Astrocyte (in vitro differentiated cells and primary cell): ENCODE measurements at places on chromosomes 11 and 22. TPM values are rescaled to one million over a fixed set of nuclear protein-coding genes. Genes with fewer than 3 reads are reported as not detected.

DNA sequence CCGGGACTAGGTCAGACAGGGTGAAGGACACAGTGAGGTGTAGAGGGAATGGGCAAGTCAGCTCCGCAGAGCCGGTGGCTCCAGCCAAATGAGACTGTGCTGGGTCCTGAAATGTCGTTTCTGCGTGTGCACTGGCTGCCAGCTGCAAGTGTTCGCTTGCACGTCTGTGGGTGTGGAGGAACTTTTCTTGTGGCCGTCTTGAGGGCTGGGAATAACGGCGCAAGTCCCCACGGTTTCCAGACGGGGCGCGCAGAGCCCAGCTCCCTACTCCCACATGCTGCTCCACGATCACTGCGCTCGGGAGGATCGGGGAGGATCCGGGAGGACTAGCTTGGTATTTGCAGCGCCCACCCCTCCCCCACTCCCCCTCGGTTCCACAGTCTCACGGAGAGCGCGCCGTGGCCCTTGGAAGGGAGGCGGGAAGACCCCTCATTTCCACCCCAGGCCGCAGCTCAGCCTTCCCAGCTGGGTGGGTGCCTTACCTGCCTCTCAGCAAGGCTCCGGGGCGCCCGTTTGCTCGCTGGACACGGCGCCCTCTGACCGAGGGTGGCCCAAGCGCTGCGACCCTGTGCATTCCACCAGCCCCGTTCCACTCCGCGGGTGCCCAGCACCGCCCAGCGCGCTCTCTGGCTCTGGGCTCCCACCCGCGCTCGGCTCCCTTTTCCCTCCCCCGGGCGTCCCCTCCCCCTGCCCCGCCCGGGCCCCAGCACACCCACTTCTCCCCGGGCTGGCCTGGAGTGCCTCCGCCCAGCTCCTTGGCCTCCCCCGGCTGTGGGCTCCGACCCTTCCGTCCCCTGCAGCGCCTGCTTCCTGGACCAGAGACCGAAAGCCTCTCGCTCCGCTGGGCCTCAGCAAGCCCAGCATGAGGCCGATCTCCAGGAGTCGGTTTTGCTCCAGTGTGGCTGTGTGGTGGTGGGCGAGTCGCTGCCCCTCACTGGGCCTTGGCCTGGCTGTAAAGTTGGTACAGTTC is at the start of gene KCNE3:
TSS of gene KCNE3 (minus strand) at position 634 of the 970 bp plus-strand sequence. CDS start 9,986 bp downstream, outside the sequence.
- DNase-seq = no peak

Gene PPP2R5B
- 22.5 and 24.1 TPM in 2 replicates for total RNA-seq

- peak; percentile 59 for DNase-seq
Measured at GRCh38 chr22:35930933-35931332, 97.7 kb downstream of the RBFOX2 start.

GRCh38 chr11:134976551-134976950 is 564.5 kb upstream of the B3GAT1 start:
- DNase-seq = no peak

Gene SYT8
- 0.36 and 0.38 TPM in 2 replicates for total RNA-seq

Gene RBMXL2
- not detected in 2 replicates for total RNA-seq

Gene CNTN5
- total RNA-seq = 1.1 and 2.5 TPM in 2 replicates

DNA sequence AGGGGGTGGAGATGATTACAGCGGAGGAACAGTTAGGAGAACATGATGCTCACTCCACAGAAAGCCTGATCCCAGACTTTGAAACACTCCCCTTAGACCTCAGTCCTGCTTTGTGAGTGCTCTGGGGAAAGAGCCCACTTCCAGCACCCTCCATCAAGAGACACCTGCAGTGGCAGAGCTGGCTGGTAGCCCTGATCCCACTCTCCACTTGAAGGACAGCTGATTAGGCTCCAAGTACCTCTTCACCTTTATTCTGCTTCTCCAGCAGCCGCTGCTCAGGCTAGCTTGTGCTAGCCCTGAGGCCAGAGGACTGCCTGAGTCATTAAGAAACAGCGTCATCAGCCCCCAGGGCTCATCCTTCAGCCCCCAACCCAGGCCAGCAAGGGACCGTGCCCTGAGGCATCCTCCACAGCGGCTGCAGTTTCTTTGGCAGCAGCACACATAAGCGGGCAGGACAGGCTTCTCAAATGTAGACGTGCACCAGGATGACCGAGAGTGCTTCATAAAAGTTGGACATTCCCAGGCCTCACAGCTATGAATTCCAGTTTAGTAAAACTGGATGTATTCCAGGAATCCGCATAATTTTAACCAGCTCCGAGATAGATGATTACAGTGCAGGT is 146.0 kb upstream of the TBCEL start:
- no peak for DNase-seq

DNA sequence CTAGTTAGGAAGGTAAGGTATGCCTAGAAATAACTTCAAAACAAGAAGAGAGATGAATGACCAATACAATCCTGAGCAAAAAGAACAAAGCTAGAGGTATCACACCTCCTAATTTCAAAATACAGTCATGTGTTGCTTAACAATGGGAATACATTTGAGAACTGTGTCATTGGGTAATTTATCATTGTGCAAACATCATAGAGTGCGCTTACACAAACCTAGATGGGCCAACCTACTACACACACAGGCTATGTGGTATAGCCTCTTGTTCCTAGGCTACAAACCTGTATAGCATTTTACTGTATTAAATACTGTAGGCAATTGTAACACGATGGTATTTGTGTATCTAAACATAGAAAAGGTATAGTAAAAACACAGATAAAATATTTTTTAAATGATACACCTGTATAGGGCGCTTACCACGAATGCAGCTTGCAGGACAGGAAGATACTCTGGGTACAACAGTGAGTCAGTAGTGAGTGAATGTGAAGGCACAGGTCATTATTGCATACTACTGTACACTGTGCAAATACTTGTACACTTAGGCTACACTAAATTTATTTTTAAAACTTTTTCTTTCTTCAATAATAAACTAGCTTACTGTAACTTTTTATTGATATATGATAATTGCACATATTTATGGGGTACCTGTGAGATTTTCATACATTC is 48.2 kb downstream of the STK33 start:
- DNase-seq = no peak

DNA sequence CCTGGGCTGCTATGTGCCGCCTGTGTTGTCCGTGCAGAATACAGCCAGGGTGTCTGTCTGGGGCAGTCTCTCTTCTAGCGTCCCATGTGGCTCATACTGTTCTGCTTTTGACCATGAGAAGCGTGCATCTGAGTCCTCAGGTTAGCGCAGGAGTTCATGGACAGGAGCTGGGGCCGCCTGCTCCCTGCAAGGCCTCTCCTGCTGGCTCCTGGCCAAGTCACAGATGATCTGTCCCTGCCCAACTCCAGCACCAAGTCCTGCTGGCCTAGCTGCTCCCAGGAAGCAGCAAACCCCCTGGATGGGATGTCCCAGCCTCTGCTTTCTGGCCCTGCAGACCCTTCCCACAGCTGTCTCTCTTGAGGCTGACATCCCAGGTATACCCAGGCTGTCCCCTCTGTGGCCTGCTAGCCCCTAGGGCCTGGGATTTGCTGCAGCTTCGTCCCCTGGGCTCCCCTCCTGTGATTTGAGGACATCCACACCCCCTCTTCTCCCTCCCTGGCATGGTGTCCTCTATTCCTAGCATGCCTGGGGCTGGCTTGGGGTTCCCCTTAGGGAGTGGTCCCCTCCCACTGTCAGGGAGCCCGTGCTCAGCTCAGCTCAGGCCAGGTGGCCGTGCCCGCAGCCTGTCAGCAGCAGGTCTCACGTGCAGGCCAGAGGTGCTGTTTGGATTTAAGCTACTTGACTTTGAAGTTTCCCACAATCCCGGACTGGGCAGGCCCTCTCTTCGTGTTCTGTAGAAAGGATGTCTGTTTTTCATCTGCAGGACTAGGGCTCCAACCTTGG is 17.8 kb downstream of the PRR5 start:
- DNase-seq = no peak

Gene CCDC89
- total RNA-seq = 0.26 and 0.30 TPM in 2 replicates

DNA sequence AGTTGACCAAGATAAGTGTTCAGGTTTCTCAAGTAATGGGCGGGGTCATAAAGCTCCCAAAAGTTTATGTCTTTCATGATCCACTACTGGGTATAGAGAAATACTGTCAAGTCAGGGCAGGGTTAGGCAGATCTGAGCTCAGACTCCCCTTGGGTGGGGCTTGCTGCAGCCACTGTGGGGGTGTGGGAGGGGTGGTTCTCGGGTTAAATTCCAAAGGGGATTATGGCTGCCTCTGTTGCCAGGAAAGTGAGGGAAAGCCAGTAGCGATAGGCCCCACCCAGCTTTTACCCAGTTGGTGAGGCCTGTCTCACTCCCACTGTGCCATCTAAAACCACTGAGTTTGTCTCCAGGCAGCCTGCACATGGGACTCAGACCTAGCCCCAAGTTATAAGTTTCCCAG is 37.8 kb downstream of the DLG2 start:
- no peak for DNase-seq

DNA sequence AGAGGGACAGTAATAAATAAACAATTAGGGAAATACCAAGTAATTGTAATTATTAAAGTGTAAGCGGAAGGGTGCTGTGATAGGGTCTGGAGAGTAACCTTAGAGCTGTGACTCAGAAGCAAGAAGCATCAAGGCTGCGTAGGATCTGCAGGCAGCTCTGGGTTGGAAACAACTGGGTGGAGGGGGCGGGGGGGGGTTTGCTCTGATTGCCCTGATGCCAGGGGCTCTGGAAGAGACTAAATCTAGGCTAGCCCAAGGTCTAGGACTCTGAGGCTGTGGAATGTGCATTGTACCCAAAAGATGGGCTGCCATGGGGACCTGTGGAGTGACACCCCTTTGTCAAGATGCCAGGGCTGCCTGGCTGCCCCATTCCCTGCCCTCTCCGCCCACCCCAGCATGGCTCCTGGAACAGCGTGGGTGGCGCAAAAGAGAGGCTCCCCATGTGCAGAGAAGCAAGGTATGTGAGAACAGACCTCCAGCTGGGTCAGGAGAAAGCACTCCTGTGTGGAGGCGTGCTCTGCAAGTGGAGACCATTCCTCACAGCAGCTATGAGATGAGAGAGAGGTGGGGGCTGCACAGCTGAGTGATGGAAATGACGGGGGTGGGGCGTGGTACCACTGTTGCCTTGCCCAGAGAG is 101.1 kb upstream of the CRYBB3 start:
- no peak for DNase-seq

GRCh38 chr22:37511395-37512104 is 7.7 kb downstream of the CARD10 start:
- peak; percentile 35 for DNase-seq

Gene APOBEC3C
- total RNA-seq = 32.5 and 37.0 TPM in 2 replicates

DNA sequence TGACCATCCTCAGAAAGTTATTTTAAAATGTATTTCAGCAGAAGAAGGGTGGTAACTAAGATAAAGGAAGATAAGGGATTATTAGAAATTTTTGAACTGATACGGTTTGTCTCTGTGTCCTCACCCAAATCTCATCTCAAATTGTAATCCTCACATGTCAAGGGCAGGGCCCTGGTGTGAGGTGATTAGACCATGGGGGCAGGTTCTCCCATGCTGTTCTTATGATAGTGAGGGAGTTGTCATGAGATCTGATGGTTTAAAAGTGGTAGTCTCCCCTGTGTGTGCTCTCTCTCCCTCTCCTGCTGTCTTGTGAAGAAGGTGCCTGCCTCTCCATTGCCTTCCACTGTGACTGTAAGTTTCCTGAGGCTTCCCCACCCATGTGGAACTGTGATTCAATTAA is 36.1 kb downstream of the CYP2R1 start:
- DNase-seq = no peak

- DNase-seq = peak; percentile 99
Measured at GRCh38 chr11:79236541-79236971, 204.3 kb downstream of the TENM4 start.

DNA sequence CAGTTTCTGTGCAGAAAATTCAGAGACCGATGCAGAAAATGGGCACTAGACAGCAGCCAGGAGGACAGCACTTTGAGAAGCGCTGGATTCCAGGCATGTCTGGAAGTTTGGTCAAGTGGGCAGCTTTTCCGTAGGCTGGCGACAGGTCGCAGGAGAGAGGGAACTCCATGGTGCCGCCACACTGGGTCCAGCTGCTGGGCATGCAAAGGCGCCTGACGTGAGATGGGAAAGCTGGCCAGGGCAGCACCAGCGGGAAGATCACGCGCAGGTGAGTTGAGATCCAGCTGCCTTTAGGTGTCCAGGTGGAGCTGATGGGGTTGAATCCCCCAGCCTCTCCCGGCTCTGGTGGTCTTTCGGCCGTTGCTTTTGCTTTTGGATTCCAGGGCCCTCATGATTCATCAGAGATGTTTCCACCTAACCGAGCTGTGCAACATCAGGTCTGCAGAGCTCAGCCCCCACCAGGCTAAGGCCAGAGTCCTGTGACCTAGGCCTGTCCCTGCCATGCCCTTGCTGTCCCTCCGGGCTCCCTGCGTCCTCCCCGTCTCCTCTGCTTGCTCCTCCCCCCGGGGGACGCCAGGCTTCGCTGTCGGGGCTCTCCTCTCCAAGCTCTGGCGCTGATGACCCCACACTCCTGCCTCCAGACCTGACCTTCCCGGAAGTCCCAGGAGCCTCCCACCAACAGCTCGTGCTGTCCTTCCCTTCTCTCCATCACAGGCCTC is 1001.7 kb downstream of the BRD1 start:
- DNase-seq = no peak

DNA sequence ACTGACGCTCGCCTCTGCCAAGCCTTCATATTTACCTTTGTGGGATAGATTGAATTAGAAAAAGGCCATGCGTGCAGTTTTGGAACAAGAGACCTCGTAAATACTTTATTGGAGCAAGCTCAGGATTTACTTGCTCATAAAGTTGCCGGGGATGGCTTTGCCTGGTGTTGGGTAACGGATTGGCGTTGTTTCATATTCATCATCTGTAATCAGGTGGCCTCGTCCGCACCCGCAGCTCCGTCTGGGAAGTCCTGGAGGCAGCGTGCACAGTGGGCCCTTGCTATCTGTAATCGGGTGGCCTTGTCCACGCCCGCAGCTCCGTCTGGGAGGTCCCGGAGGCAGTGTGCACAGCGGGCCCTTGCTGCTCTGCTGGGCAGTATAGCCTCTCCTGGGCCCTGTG is 1209.3 kb downstream of the BRD1 start:
- no peak for DNase-seq

Gene SLC7A4
- total RNA-seq = 0.31 and 0.93 TPM in 2 replicates

GRCh38 chr11:107044503-107044902 is 26.2 kb upstream of the GUCY1A2 start:
- DNase-seq = peak; percentile 63

- DNase-seq = peak; percentile 53
Measured at GRCh38 chr11:134942681-134943080, 530.6 kb upstream of the B3GAT1 start.

- peak; percentile 87 for DNase-seq
Measured at GRCh38 chr11:74366576-74366975, 31.7 kb downstream of the PGM2L1 start.

Gene PHLDA2
- total RNA-seq = 78.8 and 80.8 TPM in 2 replicates

- DNase-seq = no peak
Measured at GRCh38 chr22:29936186-29936585, 53.2 kb downstream of the MTMR3 start.

Gene RAB36
- total RNA-seq = 5.0 and 5.2 TPM in 2 replicates
